ENCODE measurements at places on chromosomes 6 and 20. TPM values are rescaled to one million over a fixed set of nuclear protein-coding genes. Genes with fewer than 3 reads are reported as not detected.

Gene PI3
- total RNA-seq, result 1.7 TPM

Gene HDGFL1
- not detected for total RNA-seq

Gene IL17A
- not detected for total RNA-seq

Gene LYRM2
- 57.1 TPM for total RNA-seq

Gene SLC2A10
- 25.9 TPM for total RNA-seq

Gene SLC17A3
- not detected for total RNA-seq

Gene APCDD1L
- total RNA-seq, result 2.3 TPM

Gene SCRT2
- not detected for total RNA-seq

Gene SIRPB2
- 3.6 TPM for total RNA-seq

Gene TTK
- 1.5 TPM for total RNA-seq

Gene IL17F
- total RNA-seq, result not detected

Gene MPIG6B
- 0.26 TPM for total RNA-seq

Gene RIMS4
- total RNA-seq, result 0.44 TPM

Gene GRM4
- 0.21 TPM for total RNA-seq

Gene MAFB
- total RNA-seq, result 17.3 TPM
